Iris pigment epithelial cell (primary cell): ENCODE measurements at places on chromosomes 5 and 9.

DNA sequence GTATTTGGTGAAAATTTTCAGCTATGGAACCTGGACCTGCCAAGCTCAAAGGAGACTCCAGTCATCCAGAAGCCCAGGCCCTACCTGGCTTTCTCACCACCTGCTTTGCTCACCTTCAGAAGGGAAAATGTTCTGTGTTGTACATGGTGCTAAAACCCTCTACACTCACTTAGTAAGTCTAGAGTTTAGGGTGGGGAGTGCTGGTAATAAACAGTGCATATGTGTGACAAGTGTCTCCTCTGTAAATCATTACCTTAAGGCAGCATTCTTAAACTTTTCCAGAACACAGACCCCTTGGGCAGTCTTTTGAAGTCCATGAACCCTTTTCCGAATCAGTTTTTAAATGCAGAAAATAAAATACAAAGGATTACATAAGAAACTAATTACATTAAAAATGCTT lies 248.8 kb upstream of the PIK3R1 start:
- no peak for DNase-seq

GRCh38 chr9:103804077-103804735 lies 289.9 kb upstream of the SMC2 start:
- peak; percentile 93 for DNase-seq

- DNase-seq: peak; percentile 89
Measured at GRCh38 chr9:4297786-4298254, 2.0 kb downstream of the GLIS3 start.

DNA sequence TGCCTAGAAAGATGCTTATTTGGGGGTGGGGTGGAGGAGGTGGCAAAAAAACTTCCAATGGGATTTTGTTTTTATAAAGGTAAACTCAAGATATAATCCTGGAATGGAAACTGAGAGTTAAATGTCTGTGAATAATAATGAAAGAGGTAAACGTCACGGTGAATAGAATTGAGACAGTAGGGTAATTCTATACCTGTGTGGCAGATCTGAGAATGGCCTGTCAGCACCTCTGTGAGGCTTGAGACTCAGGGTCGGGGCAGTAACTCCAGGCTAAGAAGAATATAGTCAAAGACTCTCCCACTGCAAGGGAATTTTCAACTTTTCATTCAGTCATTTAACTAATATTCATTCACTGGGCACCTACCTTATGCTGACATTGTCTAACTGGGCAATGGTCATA lies 581.2 kb upstream of the ZNF608 start:
- no peak for DNase-seq

- no peak for DNase-seq
Measured at GRCh38 chr5:91130759-91131158, 252.4 kb downstream of the ARRDC3 start.

DNA sequence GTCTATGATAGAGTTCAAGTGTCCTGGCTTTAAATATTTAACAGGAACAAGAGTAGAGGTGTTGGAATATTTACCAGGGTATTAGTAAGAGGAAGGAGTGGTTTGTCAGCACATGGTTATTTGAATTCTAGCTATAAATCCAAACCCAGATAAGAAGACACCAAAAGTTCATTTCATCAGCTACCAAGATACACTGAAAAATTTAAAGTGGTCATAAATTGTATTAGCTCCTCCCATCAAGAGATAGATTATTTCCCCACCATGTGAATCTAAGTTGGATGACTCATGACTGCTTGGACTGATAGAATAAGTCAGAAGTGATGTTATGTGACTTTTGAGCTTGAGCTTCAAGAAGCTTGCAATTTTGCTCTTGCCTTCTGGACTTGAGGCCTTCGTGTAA lies 72.1 kb upstream of the GRAMD2B start:
- DNase-seq: peak; percentile 93

- DNase-seq: no peak
Measured at GRCh38 chr5:142412581-142412980, 87.8 kb upstream of the SPRY4 start.

GRCh38 chr5:129125819-129126218 lies 31.3 kb downstream of the ISOC1 start:
- no peak for DNase-seq

DNA sequence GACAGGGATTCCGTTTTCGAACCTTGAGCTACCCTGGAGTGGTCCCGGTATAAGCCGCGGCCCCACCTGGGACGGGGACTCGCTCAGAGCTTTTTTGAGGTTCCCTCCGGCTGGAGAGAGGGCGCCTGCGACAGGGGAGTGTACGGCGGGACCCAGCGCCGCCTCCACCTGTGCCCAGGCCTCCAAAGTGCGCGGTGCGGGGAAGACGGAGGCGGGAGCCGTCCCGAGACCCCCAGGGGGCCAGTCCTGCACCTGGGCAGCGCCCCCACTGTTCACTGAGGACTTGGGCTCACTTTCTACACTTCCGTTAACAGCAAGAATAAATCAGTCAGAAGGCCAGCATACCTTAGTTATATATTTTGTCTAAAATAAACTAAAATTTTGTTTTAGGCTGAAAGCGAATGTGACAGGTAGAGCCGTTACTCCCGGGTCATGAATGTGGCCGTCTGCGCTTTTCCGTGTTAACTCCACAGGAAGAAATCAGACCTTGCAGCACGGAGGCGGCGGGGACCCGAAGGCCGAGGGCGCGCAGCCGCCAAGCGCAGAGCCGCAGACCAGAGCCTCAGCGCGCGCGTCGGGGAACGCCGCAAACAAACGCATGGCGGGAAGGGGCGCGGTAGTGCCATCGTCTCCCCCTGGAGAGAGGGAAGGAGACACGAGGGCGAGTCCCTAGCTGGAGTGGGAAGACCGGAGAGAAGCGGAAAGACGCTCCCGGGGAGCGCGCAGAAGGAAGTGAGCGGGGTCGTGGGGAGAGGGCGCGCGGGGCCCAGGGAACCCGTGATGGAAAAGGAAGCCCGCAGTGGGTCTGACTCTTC lies 14.1 kb downstream of the TRIM7 start:
- DNase-seq: peak; percentile 62

DNA sequence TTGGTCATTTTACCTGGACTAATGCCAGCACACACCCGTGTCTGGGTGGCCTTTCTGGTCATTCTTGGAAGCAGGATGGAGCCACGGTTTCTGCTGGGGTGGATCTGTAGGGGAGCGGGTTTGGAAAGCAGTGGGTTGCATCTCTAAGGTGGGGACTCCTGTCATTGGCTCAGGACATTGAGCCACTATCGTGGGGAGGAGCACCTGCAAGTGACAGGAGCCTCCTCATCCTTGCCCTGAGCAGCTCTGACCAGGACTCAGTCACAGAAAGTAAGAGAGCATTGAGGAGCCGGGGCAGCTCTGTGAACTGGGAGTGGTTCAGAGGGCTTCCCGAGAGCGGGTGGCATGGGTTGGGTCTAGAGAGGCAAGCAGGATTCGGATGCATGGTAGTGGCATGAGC lies 3.7 kb downstream of the B4GALT7 start:
- DNase-seq: no peak

GRCh38 chr9:34991607-34992375 lies 2.2 kb downstream of the DNAJB5 start:
- peak; percentile 15 for DNase-seq

GRCh38 chr5:160769301-160769700 lies 82.7 kb downstream of the ATP10B start:
- DNase-seq: no peak

GRCh38 chr5:78273436-78273835 lies 21.1 kb downstream of the AP3B1 start:
- no peak for DNase-seq

DNA sequence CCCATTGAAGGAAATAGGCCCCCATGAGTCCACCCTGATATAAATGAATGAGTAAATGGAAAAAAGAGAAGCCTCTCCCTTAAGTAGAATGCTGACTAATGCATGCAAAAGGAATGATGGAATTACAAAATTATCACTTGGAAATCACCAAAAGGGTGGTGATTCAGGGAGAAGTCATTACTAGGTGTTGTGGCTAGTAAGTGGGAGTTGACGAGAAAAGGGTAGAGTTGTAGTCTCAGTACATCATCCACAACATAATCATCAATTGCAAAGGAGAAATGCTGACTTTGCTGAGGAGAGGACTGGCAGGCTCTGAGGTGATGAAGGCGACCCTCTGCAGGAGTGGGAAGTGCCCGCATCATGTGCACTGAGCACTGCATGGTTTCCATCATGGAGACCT lies 201.5 kb upstream of the S1PR3 start:
- peak; percentile 87 for DNase-seq

- no peak for DNase-seq
Measured at GRCh38 chr9:114107286-114108001, 8.4 kb upstream of the KIF12 start.

GRCh38 chr5:145441228-145441627 lies 393.9 kb downstream of the PRELID2 start:
- DNase-seq: no peak

DNA sequence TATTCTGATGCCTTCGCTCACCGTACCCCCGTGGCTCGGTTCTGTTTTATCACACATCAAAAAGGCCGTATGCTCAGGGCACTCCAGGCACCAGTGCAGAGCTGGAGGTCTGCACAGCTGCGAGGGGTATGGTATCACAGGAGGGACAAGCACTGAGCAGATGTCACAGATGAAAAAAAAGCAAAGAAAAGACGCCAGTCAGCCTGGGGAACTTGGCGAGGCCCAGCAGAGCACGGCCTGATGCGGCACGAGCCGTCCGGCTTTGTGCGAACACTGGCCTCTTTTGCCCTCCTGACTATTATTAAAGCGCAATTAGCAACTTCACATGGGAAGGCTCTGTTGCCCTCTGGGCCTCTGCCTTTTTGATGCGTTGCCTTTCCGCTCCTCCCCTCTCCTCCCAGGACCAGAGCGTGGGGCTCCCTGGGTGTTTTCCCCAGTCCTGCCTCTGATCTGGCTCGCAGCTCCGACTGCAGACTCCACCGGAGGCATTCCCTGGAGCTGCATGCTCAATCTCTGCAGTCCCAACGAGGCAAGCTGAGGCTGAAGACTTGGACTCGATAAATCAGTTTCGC lies 44.4 kb downstream of the AK8 start:
- DNase-seq: no peak

- DNase-seq: no peak
Measured at GRCh38 chr5:172574871-172575223, 66.2 kb upstream of the NEURL1B start.

DNA sequence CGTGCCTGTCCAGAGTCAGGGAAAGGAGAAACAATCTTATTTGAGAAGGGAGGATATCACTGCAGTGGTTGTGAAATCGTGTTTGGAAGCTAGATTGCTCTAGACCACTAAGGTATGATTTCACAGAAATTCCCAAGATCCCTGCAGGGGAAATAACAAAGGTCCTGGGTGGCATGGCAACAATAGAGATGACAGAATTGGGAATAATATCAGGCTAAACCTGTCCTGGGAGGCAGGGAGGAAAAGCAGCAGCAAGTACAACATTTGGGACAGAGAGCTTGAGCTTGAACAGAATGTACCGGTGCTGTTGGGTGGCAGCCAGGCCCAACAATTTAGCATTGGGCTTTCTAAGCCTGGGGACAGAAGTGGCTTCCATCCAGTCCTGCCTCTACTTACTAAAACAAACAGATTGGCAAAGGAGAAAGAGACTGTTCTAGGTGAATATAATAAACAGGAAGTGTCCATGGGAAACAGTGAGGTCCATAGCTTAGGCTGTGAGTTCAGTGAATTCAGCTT lies 17.0 kb upstream of the ARHGAP26 start:
- DNase-seq: peak; percentile 65

DNA sequence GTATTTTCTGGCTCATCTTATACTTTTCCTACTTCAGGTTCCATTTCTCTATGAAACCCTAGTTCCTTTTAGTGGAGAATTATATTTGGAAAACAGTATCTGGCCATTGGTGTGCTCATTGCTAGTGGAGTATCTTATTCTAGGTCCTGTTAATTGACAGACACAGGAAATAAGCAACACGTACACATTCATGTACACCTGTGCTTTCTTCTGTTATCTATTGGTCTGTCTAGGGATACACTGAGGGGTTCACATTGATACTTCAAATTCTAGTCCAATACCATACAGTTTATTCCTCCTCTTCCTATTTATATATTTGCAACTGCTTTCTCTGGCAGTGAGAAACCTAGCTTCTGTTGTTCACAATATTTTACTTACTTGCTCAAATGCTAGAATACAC lies 110.2 kb downstream of the FER start:
- DNase-seq: no peak

DNA sequence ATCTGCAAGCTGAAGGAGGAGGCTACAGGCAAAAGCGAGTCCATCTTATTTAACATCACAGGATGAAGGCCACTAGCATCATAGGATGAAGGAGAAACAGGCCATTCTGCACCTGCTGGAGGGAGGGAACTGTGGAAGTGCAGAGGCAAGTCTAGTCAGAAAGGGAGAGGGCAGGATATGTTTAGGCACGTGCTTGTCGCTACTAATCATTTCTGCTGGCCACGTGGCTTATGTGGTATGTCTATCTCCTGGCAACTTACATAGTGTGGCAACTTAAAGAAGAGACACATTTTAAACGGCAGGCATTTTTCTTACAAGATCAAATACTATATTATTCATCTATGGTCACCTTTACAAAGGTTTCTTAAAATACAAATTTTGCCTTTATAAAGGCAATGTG lies 74.0 kb downstream of the GNAQ start:
- no peak for DNase-seq

GRCh38 chr5:128538250-128539037 lies 399 bp upstream of the FBN2 start:
- peak; percentile 96 for DNase-seq

GRCh38 chr9:125375820-125376219 lies 114.2 kb downstream of the GAPVD1 start:
- no peak for DNase-seq

GRCh38 chr9:14025741-14026140 lies 288.2 kb downstream of the NFIB start:
- no peak for DNase-seq

- peak; percentile 59 for DNase-seq
Measured at GRCh38 chr9:2085716-2086115, 70.6 kb downstream of the SMARCA2 start.

- no peak for DNase-seq
Measured at GRCh38 chr9:75000835-75001234, 27.3 kb downstream of the CARNMT1 start.

- DNase-seq: no peak
Measured at GRCh38 chr9:38006163-38006562, 62.9 kb downstream of the SHB start.

DNA sequence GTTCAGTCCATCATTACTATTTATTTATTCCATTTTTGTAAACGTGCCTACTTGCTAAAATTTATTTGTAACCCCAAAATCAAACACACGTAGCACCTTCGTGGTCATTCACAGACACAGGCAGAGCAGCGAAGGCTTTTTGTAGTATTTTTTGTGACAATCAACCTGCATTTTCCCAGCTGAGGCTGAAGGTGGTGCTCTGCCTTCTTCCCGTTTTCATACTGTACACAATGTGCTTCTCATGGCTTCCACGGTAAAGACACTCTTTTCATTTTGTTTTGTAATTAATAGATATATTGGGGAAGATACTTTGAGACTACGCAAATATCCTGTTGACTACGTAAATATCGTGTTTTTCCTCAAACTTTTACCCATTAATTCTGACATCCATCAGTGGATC lies 19.4 kb downstream of the DAP start:
- no peak for DNase-seq
